ENCODE measurements at places on chromosomes 3 and 15.

GRCh38 chr3:120741837-120742197 is 499 bp downstream of the RABL3 start:
- peak; percentile 55 for DNase-seq

- DNase-seq: no peak
Observed at GRCh38 chr15:28873006-28873405, 12.8 kb upstream of the APBA2 start.

GRCh38 chr3:4406746-4407568 is 60.1 kb downstream of the SUMF1 start:
- peak; percentile 68 for DNase-seq

- peak; percentile 57 for DNase-seq
Observed at GRCh38 chr15:52021128-52021671, 2.2 kb downstream of the MAPK6 start.

DNA sequence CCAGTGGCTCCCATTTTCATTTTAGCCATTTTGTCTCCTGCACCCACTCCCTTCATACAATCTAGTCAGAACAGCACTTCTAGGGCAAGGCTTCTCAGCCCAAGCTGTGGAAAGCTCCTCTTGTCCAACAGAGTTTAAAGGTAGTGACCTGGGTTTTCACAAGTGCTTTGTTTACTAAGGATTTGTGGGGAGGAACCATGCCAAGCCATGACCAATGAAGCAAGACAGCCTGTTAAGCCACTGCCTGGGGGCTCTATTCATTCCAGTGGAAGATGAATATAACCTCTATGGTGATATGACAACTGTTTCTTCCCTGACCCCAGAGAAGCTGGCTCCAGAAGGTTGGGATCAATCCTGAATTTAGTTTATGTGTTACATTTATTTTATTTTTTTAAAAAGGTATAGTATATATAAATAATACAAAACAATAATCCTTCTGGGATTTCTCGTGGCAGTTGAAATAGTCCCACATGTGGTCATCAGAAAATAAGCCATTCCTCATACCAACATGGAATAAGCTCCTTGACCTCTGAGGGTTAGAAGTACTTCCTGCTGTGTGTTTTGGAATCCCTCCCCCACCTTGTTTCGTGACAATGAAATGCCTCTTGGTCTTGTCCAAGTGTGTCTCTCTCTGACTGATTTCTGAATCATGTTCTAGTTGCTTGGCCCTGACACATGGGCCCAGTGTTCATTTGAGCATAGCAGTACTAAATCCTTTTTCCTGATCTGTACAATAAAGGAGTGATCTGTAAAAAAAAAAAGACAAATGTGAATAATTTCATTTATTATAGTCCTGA is 13.3 kb upstream of the THUMPD3 start:
- DNase-seq: peak; percentile 85

- peak; percentile 37 for DNase-seq
Observed at GRCh38 chr3:35639254-35640186, at the start of gene ARPP21. Gene ARPP21 (plus strand): TSS chr3:35639525. CDS start chr3:35681752, 42,227 bp downstream.

DNA sequence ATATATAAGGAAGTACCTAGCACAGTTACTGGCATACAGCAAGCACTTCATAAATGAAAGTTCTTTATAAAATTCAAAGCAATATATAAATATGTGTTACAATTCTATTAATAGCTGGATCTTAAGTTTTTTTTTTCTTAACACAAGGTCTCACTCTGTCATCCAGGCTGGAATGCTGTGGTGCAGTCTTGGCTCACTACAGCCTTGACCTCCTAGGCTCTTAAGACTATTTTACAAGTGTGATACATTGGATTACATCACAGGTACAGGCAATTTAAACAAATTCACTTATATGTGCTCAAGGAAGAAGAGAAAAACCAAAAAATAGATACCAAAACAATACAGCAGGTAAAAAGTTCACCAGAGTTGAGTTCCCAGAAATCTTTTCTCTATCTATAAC is 60.6 kb downstream of the ZNF280D start:
- DNase-seq: no peak

DNA sequence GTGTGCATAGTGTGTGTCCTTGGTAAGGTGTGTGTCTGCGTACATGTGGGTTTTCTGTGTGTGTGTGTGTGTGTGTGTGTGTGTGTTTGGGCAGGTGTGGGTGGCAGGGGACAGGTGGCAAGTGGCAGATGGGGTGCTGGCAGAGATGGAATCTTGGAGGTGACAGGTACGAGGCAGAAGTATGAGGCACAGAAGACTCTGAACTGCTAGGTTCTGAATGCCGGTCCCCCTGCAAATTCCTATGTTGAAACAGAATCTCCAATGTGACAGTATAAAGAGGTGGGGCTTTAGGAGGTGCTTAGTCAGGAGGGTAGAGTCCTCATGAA is 29.8 kb downstream of the SRPRB start:
- DNase-seq: no peak

GRCh38 chr3:149003653-149004305 is 12.4 kb downstream of the GYG1 start:
- no peak for DNase-seq

- DNase-seq: no peak
Observed at GRCh38 chr3:192382861-192383260, 344.5 kb downstream of the FGF12 start.

DNA sequence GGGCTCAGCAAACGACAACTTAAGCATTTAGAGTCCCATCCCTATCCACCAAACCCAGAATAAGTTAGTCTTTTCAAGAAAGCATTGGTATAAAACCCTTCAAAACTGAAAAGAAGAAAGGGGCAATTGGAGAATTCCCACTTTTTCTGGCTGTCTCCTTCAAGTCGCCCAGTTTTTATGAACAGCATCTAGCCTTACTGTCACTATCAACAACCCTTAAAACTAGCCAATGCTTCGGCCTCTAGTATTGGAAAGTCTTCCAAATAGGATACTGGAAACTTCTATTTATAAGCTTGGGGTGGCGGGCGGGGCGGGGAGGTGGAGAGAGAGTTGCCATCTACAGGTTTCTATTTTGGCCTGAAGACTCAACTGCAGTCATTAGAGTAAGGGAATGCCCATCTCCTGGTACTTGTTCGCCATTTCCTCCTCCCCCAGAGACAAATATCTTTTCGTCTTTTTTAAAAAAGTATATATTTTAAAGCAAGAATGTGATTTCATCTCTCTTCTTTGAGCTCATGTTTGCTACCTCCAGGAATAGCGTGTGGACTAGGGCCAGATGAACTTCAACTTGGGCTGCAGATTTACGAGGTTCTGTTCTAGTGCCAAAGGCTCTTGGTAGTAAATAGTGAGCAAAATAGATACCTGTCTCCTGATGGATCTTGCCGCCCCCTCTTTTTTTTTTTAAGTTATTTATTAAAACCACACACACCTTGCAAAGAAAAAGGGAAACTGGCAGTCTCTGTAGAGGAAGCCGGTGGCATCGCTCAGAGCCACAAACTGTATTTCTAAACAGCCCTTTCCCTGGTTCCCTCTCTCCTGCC is 2.7 kb downstream of the BCL6 start:
- peak; percentile 19 for DNase-seq

- DNase-seq: no peak
Observed at GRCh38 chr15:101434032-101434920, 55.2 kb downstream of the PCSK6 start.

GRCh38 chr15:26893351-26894065 is 26.6 kb downstream of the GABRA5 start:
- DNase-seq: no peak

- no peak for DNase-seq
Observed at GRCh38 chr3:67386451-67386850, 268.0 kb downstream of the SUCLG2 start.

DNA sequence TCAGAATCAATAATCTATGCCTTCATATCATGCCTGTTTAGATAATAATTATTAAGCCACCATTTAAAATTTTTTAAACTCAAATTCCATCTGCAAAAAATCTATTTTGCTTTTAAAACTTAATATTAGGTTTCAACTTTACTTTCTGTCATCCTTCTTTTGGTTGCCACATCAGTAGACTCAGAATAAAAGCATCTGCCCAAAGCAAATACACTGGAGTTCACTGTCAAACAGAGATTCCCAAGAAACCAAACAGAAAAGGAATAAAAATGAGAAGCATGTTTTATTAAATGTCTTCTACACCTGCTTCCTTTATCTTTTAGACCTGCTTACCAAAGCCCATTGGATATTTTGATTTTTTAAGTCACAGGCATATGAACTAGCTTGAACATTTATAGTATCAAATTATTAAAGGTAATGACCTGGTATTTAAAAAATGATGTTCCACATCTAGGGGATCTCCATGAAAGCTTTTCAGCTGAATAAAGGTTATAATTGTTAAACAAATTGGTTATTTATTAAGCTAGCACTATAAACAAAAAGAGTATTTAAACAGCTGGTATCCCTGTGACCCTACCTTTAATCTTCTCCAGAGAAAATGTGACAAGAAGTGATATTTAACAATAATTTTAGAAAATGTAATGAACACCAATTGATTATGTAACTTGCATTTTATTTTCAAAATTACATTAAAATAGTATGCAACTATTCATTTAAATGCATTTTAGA is 62.5 kb downstream of the ALCAM start:
- DNase-seq: peak; percentile 11

- no peak for DNase-seq
Observed at GRCh38 chr15:60961541-60962485, 267.3 kb downstream of the RORA start.

- peak; percentile 45 for DNase-seq
Observed at GRCh38 chr3:44913868-44914468, 39.6 kb downstream of the TGM4 start.

GRCh38 chr15:25226360-25226759 is 212.5 kb downstream of the UBE3A start:
- no peak for DNase-seq

GRCh38 chr15:74683758-74684157 is 12.1 kb downstream of the EDC3 start:
- no peak for DNase-seq

DNA sequence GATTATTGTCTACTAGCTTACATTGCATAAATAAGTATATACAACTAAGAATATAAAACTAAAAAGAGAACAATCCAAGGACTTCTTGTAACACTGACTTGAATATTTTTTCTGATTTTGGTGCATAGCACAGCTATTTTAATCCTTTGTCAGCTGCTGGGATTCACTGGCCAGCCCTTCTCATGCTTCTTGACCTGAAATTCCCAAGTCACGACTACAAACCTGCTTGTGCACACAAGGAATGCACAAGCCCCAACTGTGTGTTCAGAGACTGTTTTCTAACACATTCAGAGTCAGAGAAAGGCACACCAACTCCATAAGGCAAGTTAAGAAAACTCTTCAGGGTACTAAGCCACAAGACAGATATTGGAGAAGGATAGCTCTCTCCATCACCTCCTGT is 80.9 kb downstream of the TNIK start:
- DNase-seq: peak; percentile 64

DNA sequence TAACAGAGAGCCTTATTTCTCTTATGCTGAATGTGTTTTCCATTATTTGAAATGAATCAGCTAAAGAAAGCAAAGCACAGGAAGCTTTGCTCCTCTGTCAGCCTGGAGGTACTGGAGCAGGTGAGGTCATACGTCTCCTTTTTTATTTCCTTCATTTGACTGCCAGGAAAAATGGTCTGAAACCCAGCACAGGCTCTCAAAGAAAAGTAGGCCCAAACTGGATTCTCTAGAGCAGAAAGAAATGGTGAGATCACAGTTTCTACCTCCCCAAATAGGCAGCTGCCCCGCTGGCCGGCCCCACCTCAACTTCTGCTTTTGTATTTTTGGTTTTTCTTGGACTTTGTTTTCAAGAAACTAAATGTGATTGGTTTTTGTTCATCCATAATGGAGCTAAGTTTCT is 95.1 kb downstream of the RPL39L start:
- peak; percentile 58 for DNase-seq

Measured in kidney glomerular epithelial cell (primary cell).